Left ventricle myocardium inferior (tissue), 1 donor: ENCODE measurements at places on chromosomes 5 and 9.

GRCh38 chr5:34484216-34484920 is 171.8 kb upstream of the RAI14 start:
- no peak for DNase-seq

- DNase-seq = no peak
Measured at GRCh38 chr5:135345956-135346731, 52.9 kb downstream of the MACROH2A1 start.

DNA sequence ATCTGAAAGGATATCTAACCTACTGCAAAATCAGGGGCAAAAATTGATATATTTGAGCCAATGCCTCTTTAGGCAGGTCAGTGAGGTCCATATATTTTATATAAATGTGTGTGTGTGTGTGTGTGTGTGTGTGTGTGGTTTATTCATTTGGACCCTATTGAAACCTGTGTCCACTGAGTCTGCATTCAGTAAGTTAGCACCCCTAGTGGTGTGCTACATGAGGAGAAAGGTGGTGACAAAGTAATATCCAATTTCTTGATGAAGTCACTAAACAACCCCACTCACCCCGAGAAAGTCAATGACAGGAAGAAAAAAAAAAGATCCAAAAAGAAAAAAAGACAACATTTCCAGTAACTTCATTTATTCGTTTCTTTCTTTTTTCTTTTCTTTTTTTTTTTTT is 4.1 kb downstream of the FBXW11 start:
- no peak for DNase-seq

DNA sequence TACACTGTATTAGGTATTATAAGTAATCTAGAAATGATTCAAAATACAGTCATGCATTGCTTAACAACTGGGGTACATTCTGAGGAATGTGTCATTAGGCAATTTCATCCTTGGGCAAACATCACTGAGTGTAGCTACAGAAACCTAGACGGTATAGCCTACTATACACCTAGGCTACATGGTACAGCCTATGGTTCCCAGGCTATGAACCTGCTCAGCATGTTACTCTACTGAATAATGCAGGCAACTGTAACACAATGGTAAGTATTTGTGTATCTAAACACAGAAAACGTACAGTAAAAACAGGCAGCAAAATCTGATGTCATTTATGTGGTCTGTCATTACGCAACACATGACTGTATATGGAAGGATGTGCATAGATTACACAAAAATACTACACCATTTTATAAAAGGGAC is 96.8 kb downstream of the RAPGEF6 start:
- DNase-seq = no peak
